AG08395 (cell line): ENCODE measurements at places on chromosomes 3 and 15.

DNA sequence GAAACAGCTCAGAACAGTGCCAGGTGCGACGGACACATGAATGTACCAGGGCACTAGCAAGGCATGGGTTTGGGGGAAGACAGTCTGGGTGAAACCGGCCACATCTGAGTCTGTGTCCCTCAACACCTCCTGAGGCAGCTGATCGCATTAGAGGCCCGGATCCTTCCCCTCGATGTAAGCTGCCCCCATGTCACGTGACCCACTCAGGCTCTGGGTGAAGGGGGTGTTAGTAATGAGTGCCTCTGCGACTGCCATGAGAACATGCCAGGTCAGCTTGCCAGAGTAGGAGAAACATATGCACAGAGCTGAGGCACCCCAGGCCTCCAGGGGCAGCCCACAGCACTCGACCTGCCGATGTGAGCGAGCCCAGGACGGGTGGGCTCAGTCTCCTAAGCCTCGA, 29.7 kb downstream of the PRR23E start:
- DNase-seq, result no peak

DNA sequence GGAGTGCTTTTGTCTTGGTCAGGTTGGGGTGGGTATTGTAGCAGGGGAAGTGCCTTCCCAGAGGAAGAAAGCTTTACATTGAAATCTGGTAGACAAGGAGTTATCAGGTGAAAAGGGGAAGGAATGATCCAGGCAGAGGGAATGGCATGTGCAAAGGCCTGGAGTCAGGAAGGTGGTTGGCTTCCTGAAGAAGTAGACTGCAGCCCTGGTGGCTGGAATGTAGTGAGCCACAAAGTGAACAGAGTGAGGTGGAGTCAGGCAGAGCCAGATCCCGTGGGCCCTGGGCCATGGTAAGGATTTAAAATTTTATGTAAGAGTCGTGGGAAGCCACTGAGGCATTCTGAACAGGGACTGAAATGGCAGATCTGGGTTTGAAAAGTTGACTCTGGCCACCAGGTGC, 58.3 kb downstream of the RAB11A start:
- DNase-seq, result no peak

DNA sequence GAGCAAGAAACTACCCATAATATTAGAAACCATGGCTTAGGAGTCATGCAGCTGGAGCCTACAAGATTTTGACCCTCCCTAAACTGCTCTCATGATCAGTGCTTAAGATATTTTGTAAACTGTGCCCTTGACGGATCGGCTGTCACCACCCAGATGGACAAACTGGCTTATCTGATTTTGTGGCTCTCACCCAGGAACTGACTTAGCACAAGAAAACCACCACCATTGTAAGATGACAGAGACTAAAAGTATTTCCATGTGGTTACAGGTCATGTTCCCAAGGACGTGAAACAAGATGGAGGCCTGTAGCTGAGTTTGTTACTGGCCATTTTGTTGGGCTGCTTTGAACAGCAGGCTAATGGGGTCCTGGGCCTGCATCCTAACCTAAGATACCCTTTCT, 940.9 kb downstream of the OTOL1 start:
- no peak for DNase-seq

DNA sequence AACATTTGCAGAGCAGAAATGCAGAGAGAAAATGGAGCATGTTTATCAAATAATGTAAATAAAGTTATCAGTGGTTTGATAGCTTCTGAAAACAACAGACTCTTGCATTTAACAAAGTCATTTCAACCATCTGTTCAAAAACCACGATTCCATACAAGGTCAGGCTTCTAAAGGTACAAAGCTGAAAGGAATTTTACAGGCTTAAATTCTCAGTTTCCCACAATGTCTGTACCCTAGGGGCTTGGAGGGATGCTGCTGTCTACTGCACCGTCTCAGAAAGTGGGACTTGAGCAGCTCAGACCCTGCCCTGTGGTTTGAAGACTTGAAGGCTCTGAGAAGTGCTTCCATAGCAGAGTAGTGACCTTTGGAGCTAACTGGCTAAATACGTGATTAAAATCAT, 30.4 kb upstream of the TM4SF1 start:
- DNase-seq, result no peak

- DNase-seq, result no peak
Observed at GRCh38 chr3:3798631-3799113, 559 bp upstream of the LRRN1 start.
